ENCODE measurements at places on chromosomes 3 and 15. TPM values are rescaled to one million over a fixed set of nuclear protein-coding genes. Genes with fewer than 3 reads are reported as not detected.

The PLSCR2 gene
- total RNA-seq, result not detected

The HGD gene
- total RNA-seq, result 0.43 TPM

The DZIP1L gene
- not detected for total RNA-seq

The THSD4 gene
- total RNA-seq, result not detected

The LRRN1 gene
- 0.10 TPM for total RNA-seq

The RASGRP1 gene
- 200 TPM for total RNA-seq

The FAM107A gene
- not detected for total RNA-seq

The DHX36 gene
- total RNA-seq, result 74.0 TPM

The KY gene
- not detected for total RNA-seq

The EPHA3 gene
- not detected for total RNA-seq

The PODXL2 gene
- 0.95 TPM for total RNA-seq

The GHSR gene
- total RNA-seq, result not detected

The THAP10 gene
- 0.15 TPM for total RNA-seq

The LRRC31 gene
- total RNA-seq, result not detected

The ZBTB38 gene
- total RNA-seq, result 39.6 TPM

The GOLGA8S gene
- total RNA-seq, result 0.38 TPM

The FSTL1 gene
- 0.35 TPM for total RNA-seq

The GRM2 gene
- 1.7 TPM for total RNA-seq

The IL17RB gene
- 62.4 TPM for total RNA-seq
